HT-29 (cell line): ENCODE measurements at places on chromosomes 1 and 21.

GRCh38 chr1:68322837-68323687 is 90.7 kb upstream of the WLS start:
- DNase-seq = no peak

GRCh38 chr1:27127419-27127818 is 27.5 kb downstream of the SLC9A1 start:
- DNase-seq = peak; percentile 37

GRCh38 chr1:104189207-104189606 is 439.5 kb downstream of the AMY1C start:
- DNase-seq = no peak

GRCh38 chr1:160576390-160576789 is 2.9 kb downstream of the CD84 start:
- no peak for DNase-seq

GRCh38 chr1:201566933-201567801 is 28.2 kb downstream of the NAV1 start:
- no peak for DNase-seq
